ENCODE measurements at places on chromosomes 5 and 9. TPM values are rescaled to one million over a fixed set of nuclear protein-coding genes. Genes with fewer than 3 reads are reported as not detected.

PCDHGA2 gene
- 0.78 TPM for polyA plus RNA-seq

SLCO4C1 gene
- polyA plus RNA-seq, result 0.04 TPM

TCOF1 gene
- polyA plus RNA-seq, result 44.2 TPM

PARP8 gene
- 0.01 TPM for polyA plus RNA-seq

PPP3R2 gene
- polyA plus RNA-seq, result not detected

EIF4EBP3 gene
- 0.96 TPM for polyA plus RNA-seq

SPATA6L gene
- 1.6 TPM for polyA plus RNA-seq

LVRN gene
- polyA plus RNA-seq, result 0.03 TPM

MEF2C gene
- 0.06 TPM for polyA plus RNA-seq

LMNB1 gene
- 62.2 TPM for polyA plus RNA-seq

NUTM2G gene
- not detected for polyA plus RNA-seq

ABHD17B gene
- polyA plus RNA-seq, result 16.6 TPM

PCDHGB7 gene
- polyA plus RNA-seq, result 0.03 TPM

FYB1 gene
- polyA plus RNA-seq, result 5.9 TPM

LCN2 gene
- 2.3 TPM for polyA plus RNA-seq

FOXD1 gene
- 8.2 TPM for polyA plus RNA-seq

FANCG gene
- polyA plus RNA-seq, result 53.5 TPM

WWC1 gene
- 92.2 TPM for polyA plus RNA-seq

NR5A1 gene
- not detected for polyA plus RNA-seq

PAEP gene
- not detected for polyA plus RNA-seq

BAG1 gene
- polyA plus RNA-seq, result 73.0 TPM

PCDHGA7 gene
- polyA plus RNA-seq, result 0.84 TPM

TAF11L10 gene
- not detected for polyA plus RNA-seq

TERT gene
- 3.9 TPM for polyA plus RNA-seq

SLC24A2 gene
- not detected for polyA plus RNA-seq

PCDHA11 gene
- polyA plus RNA-seq, result 0.08 TPM

APBA1 gene
- 0.22 TPM for polyA plus RNA-seq

CNTFR gene
- polyA plus RNA-seq, result 0.09 TPM
